ENCODE measurements at places on chromosomes 2 and 18.
A peak's percentile ranks its signal among the peaks of the same experiment; 100 is the strongest.

- no peak for DNase-seq
These were observed 313.1 kb downstream of the PLCL1 start for GRCh38 chr2:198117406-198118041.

GRCh38 chr2:5070257-5070656 lies 621.9 kb upstream of the SOX11 start:
- DNase-seq: no peak

- no peak for DNase-seq
These were observed 450.2 kb downstream of the TSN start for GRCh38 chr2:122205641-122206040.

- no peak for DNase-seq
These were observed 67.8 kb downstream of the NXPH2 start for GRCh38 chr2:138712212-138712979.

DNA sequence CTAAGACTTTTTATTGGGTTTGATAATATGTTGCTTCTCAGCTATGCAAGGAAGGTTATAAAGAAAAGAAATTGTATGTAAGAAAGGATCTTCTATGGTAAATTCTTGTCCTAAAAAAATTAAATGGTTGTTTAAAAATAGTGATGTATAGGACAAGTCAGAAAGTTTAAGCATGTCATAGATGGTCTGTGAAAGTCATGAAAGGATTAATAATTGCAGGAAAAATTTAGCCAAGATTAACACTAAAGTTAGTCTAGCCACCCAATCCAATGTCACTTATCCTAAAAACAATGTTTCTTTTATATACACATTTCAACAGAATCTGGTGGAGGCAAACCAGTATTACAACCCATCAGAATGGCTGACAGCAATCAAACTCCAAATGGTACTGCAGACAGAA lies 1046.7 kb upstream of the SLC39A10 start:
- DNase-seq: no peak

- DNase-seq: no peak
These were observed 21.3 kb downstream of the PDCD1 start for GRCh38 chr2:241837197-241837965.

GRCh38 chr18:23053776-23054457 lies 81.4 kb upstream of the CABLES1 start:
- DNase-seq: no peak

DNA sequence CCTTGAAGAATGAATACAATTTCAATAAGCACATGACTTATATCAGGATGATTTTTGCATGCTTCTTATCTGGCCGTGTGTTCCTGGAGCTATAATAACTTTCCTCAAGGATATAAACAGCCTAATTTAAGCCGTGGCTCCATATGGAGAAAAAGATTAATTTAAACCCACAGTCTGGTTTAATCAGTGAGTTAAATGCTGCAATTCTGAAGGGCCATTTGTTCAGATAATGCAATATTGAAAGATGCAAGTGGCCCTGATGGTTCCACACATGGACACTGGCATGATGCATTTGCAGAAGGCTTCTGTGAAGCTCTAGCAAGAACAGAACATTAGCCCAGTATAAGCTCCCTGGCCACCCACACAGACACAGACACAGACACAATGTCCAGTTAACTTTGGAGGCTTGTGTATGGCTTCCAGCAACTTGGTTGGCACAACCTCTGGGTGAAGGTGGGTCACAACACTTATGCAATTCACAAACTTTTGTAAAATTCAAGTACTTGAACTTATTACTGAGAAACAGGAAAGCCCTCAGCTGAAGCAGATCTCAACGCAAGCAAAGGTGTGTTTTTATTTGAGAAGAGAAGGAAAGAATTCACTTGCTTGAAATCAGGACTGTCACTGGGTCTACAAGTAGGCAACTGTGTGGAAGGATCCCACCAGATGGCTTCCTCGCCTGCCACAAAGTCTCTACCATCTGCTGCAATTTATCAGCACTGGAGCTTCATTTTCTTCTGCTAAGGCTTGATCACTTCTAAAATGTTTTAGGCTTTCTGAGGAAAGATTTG lies 63.3 kb downstream of the MDH1 start:
- no peak for DNase-seq

DNA sequence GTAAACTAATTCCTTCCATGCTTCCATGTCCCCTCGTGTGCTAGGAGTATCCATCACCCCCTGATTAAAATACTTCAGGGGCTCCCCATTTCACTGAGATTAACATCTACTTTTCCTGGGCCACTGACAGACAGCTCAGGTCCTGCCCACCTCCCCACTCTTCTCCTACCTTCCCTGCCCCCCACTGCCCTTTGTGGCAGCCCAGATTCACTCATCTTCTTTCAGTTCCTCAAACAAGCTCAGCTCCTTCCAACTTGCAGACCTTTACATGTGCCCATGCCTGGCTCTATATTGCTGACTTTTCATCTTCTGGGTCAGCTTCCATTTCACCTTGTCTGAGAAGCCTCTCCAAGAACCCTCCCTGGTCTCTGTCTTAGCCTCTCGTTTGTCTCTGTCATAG lies 12.0 kb downstream of the RUFY4 start:
- no peak for DNase-seq

- DNase-seq: no peak
These were observed 23.3 kb upstream of the IL1R1 start for GRCh38 chr2:102119255-102119654.

- no peak for DNase-seq
These were observed 166.4 kb downstream of the AKAIN1 start for GRCh38 chr18:5030636-5031035.

GRCh38 chr2:217086718-217087117 lies 226.9 kb upstream of the TNP1 start:
- DNase-seq: no peak

- no peak for DNase-seq
These were observed 13.2 kb downstream of the SPATS2L start for GRCh38 chr2:200319548-200320337.

DNA sequence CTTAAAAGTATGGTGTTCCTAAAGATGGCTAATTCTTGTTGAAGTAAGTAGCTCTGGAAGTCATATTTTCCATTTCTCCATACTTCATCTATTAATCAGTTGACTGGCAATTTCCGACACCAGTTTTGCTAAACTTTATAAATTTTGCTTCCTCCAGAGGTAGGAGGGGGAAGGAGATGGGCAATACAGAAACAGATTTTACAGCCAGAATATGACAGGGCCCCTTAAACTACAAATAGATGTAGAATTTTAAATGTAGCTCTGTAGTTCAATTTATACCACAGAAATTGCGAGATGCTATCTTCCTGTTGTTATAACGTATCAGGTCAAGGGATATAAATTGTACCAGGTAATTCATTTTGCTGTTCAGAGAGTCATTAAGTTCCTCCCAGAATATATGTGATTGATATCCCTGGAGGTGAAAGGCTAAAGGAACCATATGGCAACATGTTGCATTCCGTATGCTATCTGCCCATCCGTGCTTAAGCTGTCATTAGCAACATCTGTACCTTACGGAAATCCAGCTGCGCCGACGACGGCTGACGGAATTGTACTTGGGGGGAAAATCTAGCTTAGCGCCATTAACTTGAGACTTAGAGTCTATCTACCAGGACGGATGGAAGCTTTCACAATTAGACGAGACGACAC lies 8.4 kb upstream of the NR4A2 start:
- no peak for DNase-seq

GRCh38 chr2:46036929-46037328 lies 260.3 kb upstream of the EPAS1 start:
- DNase-seq: no peak

DNA sequence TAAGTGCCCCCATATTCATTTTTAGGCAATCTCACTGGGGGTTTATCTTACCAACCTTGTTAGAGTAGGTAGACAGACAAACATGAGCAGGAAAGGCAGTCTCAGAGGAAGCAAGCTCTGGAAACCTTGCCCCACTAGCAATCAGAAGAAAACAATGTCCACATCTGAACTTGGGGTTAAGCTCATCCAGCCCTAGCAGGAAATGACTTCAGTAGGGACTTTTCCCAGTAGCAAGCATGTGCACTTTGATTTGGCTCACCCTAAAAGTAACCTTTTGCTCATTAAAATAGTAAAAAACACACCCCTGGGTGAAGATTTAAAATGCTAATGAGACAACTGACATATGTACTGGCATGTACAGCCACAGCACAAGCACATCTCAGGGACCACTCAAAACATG lies 175.5 kb downstream of the AKAIN1 start:
- no peak for DNase-seq

DNA sequence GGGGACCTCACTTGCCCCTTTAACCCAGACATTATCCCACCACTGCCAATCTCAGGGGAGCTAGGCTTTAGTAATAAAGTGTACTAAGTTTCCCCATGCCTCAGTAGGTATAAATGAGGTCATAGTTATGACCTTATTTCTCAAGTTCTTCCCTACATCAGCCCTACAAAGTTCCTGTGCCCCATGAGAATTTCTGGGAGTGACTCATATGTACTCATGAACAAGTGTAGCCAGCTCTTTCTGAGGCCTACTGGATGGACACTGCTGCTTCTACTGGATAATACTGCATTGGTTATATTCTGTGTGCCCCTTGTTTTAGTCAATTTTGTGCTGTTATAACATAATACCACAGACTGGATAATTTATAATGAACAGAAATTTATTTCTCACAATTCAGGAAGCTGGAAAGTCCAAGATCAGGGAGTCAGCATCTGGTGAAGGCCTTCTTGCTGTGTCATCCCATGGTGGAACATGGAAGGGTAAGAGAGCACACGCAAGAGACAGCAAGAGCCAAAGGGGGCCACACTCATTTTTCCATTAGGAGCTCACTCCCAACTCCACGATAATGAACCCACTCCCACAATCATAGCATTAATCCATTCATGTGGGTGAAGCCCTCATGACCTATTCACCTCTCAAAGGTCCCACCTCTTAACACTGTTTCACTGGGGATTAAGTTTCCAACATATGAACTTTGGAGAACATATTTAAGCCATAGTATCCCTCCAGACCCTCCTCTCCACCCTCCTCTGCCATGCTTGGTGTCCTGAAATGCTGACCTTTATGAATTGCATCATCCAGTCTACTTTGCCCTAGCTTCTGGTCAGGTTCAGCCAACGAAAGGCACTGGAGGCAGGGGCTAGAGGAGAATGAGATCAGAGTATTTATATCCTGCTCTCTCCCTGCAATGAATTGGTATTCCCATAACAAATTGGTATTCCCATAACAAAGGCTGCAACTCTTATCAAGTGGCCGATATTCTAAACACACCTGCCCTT lies 25.4 kb upstream of the ST3GAL5 start:
- no peak for DNase-seq

- no peak for DNase-seq
These were observed 726 bp upstream of the CCDC88A start for GRCh38 chr2:55420439-55420725.

GRCh38 chr2:235958931-235959410 lies 209.2 kb downstream of the GBX2 start:
- DNase-seq: no peak

- DNase-seq: peak; percentile 68
These were observed 23.0 kb upstream of the SMAD2 start for GRCh38 chr18:47953471-47953931.

DNA sequence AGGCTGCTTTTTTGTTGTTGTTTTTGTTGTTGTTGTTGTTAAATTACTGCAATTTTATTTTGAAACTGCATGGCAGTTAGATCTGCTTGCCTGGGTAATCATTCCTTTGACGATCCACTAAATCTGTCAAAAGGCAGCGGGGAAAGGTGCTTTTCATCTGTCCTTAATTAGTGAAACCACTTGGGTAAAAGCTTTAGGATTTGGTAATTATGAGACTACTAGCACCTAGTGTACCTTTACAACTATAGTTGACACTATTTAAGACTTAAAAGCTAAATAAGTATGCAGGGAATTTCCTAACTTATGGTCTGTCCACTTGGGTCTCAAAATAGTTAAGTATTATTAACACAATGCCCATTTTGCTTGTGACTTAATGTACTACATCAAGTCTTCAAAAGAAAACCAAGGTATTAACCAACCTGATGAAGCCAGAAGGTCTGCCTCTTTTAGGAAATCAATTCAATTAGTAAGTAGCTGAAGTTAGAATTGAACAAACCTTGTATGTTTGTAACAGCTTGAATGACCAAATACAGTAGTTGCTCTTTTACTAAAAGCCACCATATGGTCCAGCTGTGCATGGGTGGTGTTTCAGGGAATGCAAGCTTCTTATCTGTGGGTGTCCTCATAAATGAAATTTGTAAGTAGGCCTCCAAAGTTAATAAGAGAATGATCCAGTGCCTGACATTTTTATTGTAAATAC lies 44.8 kb downstream of the NAB1 start:
- DNase-seq: no peak

- DNase-seq: no peak
These were observed 174.6 kb upstream of the PID1 start for GRCh38 chr2:229445501-229446211.

DNA sequence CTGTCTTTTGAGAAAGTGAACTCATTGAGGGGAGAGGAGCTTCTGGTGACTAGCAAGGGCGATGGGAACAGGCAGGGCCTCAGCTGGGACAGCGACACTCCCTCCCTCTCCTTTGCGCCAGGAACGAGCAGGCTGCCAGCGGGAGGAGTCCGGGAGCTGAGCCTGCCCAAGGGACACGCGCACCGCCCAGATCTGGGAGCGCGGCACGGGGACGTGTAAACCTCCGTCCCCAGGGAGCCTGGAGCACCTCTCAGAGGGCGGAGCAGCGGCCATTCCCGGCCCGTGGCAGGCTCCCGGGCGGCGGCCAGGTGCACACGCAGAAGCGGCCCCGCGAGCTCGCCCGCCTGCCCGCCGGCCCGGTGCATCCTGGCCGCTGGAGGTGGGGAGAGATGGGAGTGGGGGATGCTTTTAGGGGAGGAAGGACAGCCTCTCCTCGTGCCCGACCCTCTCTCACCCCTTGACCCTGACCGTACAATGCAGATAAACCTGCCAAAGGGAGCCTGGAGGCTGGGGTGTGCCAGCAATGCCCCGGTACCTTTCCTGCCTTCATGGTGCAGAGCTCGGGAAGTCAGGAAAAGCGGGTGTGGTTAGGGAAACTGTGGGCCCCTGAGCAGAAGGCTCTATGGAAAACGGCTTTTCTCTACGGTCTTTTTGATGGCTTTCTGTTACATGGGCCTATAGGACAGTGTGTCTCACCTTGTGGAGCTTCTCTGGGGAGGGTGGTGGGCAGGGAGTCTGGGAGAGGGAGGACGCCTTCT lies 2.2 kb downstream of the AQP4 start:
- no peak for DNase-seq

GRCh38 chr2:113977660-113978523 lies 88.0 kb downstream of the ACTR3 start:
- DNase-seq: no peak
